ENCODE measurements at places on chromosomes 12 and 14.

- H3K27ac ChIP-seq = no peak overlapping the region
- no peaks in the 10 kb centered on the region for H3K36me3 ChIP-seq
- peaks cover 42% of the 10 kb centered on the region for H3K4me1 ChIP-seq
- DNase-seq = no peak
Observed at GRCh38 chr12:12788131-12788530, 2.7 kb downstream of the APOLD1 start.

DNA sequence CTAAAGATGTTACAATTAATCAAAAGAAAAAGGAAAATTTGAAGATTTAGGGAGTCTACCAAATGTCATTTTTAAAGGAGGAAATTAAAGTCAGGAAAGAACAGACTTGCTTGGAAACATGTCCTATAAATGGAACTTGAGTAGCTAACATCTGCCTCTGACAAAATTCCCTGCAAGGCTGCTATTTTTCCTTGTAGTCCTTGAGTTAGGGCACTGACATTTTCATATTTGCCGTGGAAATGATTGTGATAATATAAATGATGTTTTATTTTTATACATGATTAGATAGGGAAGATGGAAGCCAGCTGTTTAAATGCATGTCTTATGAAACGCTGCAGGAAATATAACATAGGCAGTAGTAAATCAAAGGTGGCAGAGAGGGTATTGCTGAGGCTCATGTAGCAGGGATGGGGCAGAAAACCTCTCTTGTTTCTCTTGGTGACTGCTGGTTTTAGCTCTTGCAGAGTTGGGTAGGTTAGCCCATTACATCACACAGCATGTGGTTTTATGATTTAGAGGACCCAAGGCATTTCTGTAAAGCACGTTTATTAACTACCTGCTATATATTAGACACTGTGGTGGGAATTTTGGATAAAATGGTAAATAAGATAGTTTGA is 21.7 kb downstream of the NUBPL start:
- DNase-seq = no peak
- H3K4me1 ChIP-seq = peaks cover 4% of the 10 kb centered on the region
- no peaks in the 10 kb centered on the region for H3K27me3 ChIP-seq
- no peak overlapping the region for H3K4me3 ChIP-seq
- H3K27ac ChIP-seq = no peak overlapping the region

GRCh38 chr12:114430306-114430705 is 24.4 kb upstream of the TBX5 start:
- peaks cover 6% of the 10 kb centered on the region for H3K4me1 ChIP-seq
- no peak overlapping the region for H3K27ac ChIP-seq
- H3K27me3 ChIP-seq = peaks cover 4% of the 10 kb centered on the region
- no peak for DNase-seq
- no peaks in the 10 kb centered on the region for H3K36me3 ChIP-seq
- H3K4me3 ChIP-seq = no peak overlapping the region

GRCh38 chr12:89474615-89475014 is 50.0 kb downstream of the GALNT4 start:
- peaks cover 30% of the 10 kb centered on the region for H3K36me3 ChIP-seq
- H3K27ac ChIP-seq = peak overlapping the region; percentile 64
- DNase-seq = no peak
- H3K4me1 ChIP-seq = peaks cover 70% of the 10 kb centered on the region
- no peak overlapping the region for H3K4me3 ChIP-seq

DNA sequence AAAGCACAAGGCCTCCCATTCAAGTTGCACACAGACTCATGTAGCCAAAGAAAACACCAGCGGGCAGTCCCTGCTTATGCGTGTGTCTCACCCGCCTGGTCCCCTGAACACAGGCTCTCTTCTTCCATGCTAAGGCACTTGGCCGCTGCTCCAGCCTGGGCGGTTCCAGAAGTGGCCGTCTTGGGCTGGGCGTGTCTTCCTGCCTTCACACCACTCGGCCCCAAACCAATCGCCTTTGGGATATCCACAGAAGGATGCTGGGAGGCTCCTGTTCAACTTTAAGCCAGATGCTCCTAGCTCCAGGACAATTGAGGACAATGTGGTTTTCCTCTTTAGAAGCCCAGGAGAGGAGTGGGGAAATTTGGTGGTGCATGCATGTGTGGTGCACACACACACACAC is 2.2 kb downstream of the SCARB1 start:
- H3K4me1 ChIP-seq = peaks cover 23% of the 10 kb centered on the region
- H3K36me3 ChIP-seq = no peaks in the 10 kb centered on the region
- no peaks in the 10 kb centered on the region for H3K27me3 ChIP-seq

GRCh38 chr12:83796531-83796930 is 1109.8 kb downstream of the TMTC2 start:
- H3K4me3 ChIP-seq = no peak overlapping the region
- no peaks in the 10 kb centered on the region for H3K4me1 ChIP-seq
- H3K36me3 ChIP-seq = no peaks in the 10 kb centered on the region
- no peak overlapping the region for H3K27ac ChIP-seq

- H3K4me3 ChIP-seq = no peak overlapping the region
- H3K36me3 ChIP-seq = peaks cover 6% of the 10 kb centered on the region
- no peak for DNase-seq
- no peaks in the 10 kb centered on the region for H3K27me3 ChIP-seq
- H3K27ac ChIP-seq = no peak overlapping the region
- H3K4me1 ChIP-seq = peaks cover 20% of the 10 kb centered on the region
Observed at GRCh38 chr12:50642035-50642451, 121.9 kb upstream of the ATF1 start.

DNA sequence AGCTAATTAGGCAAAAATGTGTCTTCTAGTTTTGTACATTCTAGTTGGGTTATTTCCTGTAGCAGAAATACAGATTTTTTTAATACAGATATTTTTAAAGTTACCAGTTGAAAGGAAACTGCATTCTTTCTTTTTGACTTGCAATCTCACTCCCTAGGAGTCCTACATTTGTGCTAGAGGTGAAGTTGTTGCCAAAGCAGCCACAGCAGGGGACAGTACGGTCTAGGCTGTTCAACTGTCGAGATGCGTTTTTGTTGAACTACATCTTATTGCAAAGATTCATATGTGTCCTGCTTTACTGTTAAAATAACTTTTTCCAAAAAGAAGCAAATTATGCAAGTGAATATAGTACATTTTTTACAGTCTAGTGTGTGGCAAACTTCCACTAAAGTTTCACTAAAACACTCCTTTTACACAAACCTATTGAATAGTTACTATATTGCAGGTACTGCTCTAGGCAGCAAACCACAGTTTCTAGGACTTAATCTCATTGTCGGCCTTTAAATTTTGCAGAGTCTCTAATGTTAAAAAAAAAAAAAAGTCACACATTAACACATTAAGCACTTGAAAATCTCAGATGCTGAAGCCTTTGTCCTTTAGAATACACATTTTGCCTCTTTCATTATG is 30.2 kb upstream of the SRGAP1 start:
- peak overlapping the region; percentile 82 for H3K27ac ChIP-seq
- peaks cover 35% of the 10 kb centered on the region for H3K4me1 ChIP-seq
- no peaks in the 10 kb centered on the region for H3K27me3 ChIP-seq
- peaks cover 9% of the 10 kb centered on the region for H3K36me3 ChIP-seq
- no peak for DNase-seq

- H3K36me3 ChIP-seq = no peaks in the 10 kb centered on the region
- H3K4me1 ChIP-seq = peaks cover 5% of the 10 kb centered on the region
- no peaks in the 10 kb centered on the region for H3K27me3 ChIP-seq
- H3K27ac ChIP-seq = no peak overlapping the region
- no peak for DNase-seq
- no peak overlapping the region for H3K4me3 ChIP-seq
Observed at GRCh38 chr12:19234981-19235871, 105.7 kb downstream of the PLEKHA5 start.

- H3K27ac ChIP-seq = no peak overlapping the region
- no peak overlapping the region for H3K4me3 ChIP-seq
Observed at GRCh38 chr14:53599221-53599945, 357.2 kb downstream of the BMP4 start.

- DNase-seq = no peak
- H3K27me3 ChIP-seq = peaks cover 87% of the 10 kb centered on the region
- no peaks in the 10 kb centered on the region for H3K36me3 ChIP-seq
- H3K4me1 ChIP-seq = peaks cover 6% of the 10 kb centered on the region
Observed at GRCh38 chr14:36520601-36521525, 831 bp upstream of the NKX2-1 start.

DNA sequence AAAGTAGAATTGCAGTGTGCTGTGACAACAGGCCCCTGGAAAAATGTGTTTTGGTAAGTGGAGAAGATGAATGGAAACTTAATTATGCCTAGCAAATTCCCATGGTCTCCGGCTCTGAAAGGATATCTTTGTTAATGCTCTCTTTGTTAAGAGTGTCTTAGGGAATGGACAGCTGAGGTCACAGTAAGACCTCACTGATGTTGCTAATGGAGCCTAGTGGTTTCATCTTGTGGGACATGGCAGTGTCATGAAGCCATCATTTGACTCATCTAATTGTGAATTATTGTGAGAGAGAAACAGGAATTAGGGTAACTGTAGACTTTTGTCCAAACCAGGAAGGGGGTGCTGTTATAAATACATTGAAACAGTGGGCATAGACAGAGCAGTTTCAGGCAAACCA is 330.3 kb downstream of the TMTC2 start:
- DNase-seq = no peak
- no peak overlapping the region for H3K4me3 ChIP-seq
- H3K27me3 ChIP-seq = no peaks in the 10 kb centered on the region
- no peaks in the 10 kb centered on the region for H3K4me1 ChIP-seq
- no peak overlapping the region for H3K27ac ChIP-seq
- H3K36me3 ChIP-seq = peaks cover 1% of the 10 kb centered on the region

DNA sequence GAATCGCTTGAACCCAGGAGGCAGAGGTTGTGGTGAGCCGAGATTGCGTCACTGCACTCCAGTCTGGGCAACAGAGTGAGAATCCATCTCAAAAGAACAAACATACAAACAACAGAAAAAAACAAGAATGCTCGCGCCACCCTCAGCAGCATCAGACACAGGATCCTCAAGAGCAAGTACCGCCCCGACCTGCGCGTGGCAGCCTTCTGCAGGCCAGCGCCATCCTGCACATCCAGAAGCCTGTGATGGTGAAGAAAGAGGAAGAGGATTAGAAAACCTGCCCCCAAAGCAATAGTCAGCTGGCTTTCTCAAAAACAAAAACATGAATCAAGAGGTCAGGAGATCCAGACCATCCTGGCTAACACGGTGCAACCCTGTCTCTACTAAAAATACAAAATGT is 30.0 kb upstream of the EID3 start:
- H3K36me3 ChIP-seq = no peaks in the 10 kb centered on the region
- no peak for DNase-seq
- no peak overlapping the region for H3K27ac ChIP-seq
- H3K27me3 ChIP-seq = peaks cover 4% of the 10 kb centered on the region
- H3K4me3 ChIP-seq = no peak overlapping the region
- H3K4me1 ChIP-seq = peaks cover 9% of the 10 kb centered on the region

DNA sequence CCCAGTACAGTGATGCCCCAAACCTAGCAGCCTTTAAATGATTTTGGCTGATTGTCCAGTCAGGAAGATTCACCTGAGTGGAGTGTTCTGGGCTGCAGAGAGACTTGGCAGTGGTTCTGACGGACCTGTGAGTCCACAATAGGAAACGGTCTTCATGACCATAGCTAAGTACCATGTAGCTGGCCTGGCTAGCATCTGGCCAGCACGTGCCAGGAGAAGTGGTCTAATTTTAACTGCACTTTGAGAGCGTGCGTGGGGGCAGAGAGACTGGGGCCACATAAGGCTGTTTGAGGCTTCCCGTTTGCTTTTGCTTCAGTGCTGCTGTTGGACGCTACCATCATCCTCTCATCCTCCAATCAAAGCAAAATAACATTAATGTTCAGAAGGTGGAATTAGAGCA is 54.7 kb downstream of the PPM1A start:
- no peaks in the 10 kb centered on the region for H3K4me1 ChIP-seq
- H3K27me3 ChIP-seq = no peaks in the 10 kb centered on the region
- DNase-seq = no peak
- H3K27ac ChIP-seq = no peak overlapping the region
- no peaks in the 10 kb centered on the region for H3K36me3 ChIP-seq
- H3K4me3 ChIP-seq = no peak overlapping the region

DNA sequence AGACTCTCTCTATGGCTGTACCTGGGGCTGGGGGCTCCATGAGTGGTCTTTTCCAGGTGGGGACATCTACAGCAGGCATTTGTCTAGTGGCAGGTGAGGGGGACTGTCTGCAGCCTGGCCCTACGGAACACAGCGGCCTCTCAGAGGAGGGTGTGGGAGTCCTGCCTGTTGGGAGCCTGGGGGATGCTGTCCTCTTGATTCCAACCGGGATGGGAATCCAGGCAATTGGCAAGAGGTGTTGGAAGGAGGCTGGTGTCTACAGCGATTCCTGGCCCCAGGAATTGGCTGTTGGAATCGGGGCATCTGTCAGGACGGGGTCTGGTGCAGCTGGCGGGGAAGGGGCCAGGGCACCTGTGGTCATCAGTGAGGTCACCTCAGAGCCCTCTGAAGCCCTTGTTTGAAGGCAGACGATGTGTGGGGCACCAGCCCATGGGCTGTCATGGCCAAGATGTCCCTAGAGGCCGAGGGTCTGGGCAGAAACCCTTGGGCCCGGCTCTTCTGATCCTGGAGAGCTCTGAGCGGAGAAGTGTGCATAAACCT is 386.3 kb downstream of the TMEM121 start:
- H3K4me1 ChIP-seq = no peaks in the 10 kb centered on the region
- H3K27me3 ChIP-seq = no peaks in the 10 kb centered on the region
- no peak overlapping the region for H3K4me3 ChIP-seq
- H3K36me3 ChIP-seq = no peaks in the 10 kb centered on the region
- H3K27ac ChIP-seq = no peak overlapping the region

- no peak overlapping the region for H3K27ac ChIP-seq
- DNase-seq = no peak
- no peaks in the 10 kb centered on the region for H3K27me3 ChIP-seq
- peaks cover 77% of the 10 kb centered on the region for H3K36me3 ChIP-seq
- H3K4me1 ChIP-seq = peaks cover 51% of the 10 kb centered on the region
- no peak overlapping the region for H3K4me3 ChIP-seq
Observed at GRCh38 chr12:21644516-21644915, 13.1 kb downstream of the LDHB start.

DNA sequence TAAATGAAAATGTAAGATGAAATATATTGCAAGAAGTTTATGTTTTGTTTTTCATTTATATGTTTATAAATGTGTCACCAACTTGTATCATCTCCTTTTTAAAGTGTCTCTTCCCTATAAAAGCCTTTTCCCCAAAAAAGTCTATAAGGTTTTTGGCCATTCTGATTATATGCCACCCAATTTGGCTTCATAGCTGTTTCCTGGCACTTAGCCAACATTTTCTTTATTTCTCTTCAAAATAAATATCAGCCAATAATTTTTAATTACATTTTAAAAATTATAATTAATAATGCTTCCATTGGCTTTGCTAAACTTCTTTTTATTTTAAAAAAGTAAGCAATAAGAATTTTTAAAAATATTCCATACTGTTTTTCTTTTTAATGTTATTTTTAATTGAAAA is 171.8 kb downstream of the RASSF9 start:
- no peak overlapping the region for H3K27ac ChIP-seq
- no peaks in the 10 kb centered on the region for H3K36me3 ChIP-seq
- H3K4me3 ChIP-seq = no peak overlapping the region
- no peaks in the 10 kb centered on the region for H3K4me1 ChIP-seq

GRCh38 chr14:26599291-26599690 is 1.5 kb upstream of the NOVA1 start:
- H3K27ac ChIP-seq = no peak overlapping the region
- H3K27me3 ChIP-seq = peaks cover 22% of the 10 kb centered on the region
- DNase-seq = no peak
- H3K4me1 ChIP-seq = peaks cover 2% of the 10 kb centered on the region
- H3K4me3 ChIP-seq = no peak overlapping the region

GRCh38 chr12:93125126-93125525 is 196.0 kb upstream of the EEA1 start:
- DNase-seq = no peak
- no peaks in the 10 kb centered on the region for H3K4me1 ChIP-seq
- H3K27ac ChIP-seq = no peak overlapping the region
- no peak overlapping the region for H3K4me3 ChIP-seq
- H3K36me3 ChIP-seq = no peaks in the 10 kb centered on the region

GRCh38 chr12:117900561-117900960 is 68.2 kb downstream of the KSR2 start:
- no peaks in the 10 kb centered on the region for H3K36me3 ChIP-seq
- no peak overlapping the region for H3K4me3 ChIP-seq
- H3K27ac ChIP-seq = no peak overlapping the region
- no peaks in the 10 kb centered on the region for H3K27me3 ChIP-seq
